Fibroblast of pulmonary artery (primary cell): ENCODE measurements at places on chromosomes 6 and 20.

DNA sequence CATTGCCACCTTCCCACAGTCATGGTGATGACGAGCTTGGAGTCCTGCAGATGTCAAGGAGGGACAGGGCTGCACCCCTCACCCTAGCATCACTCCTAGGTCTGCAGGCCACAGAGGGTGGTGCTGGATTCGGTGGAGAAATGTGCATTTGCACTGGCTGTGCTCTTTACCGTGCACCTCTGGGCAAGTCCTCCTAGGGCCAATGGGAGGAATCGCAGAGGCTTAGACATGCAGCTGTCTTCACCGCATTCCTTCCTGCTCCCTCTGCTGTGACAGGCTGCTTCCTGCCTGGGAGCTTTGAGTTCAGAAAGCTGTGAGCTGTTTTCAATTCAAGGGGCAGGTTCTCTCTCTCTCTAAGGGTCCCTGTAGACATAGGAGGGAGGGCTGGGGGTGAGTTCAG lies 85.1 kb downstream of the EDN3 start:
- no peak for DNase-seq

DNA sequence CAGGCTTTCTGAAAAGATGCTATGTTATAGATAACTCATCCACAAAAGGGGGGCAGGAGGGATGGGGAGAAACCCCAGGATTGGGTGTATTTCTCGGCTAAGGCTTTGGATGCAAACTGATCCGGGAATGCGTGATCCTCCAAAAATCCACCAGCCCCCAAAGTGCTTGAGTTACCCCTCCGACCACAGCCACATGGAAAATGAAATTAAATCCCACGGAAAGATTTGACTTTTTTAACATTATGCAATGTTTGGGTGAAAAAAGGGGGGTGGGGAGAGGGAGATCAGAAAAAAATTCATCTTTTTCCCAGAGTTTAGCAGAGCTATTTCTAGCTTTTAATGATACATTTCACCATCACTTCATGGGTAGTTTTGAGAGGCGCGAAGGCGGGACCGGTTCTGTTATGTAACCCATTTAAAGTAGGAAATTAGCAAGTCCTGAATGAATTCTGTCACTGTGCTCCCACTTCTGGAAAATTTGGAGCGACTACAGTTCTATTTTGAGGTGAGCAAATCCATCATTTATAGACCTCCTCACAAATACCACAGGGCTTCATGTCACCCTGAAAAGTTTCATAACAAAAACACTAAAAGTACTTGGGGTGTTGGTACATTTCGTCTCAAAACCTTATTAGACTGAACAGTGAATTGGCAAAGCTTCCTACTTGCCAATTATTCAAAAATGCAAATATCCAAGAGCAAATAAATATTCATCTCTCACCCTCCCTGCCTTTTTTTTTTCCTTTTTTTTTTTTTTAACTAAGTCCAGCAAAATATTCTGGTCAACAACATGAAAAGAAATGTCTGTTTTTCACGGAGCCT lies 51.9 kb upstream of the NFATC2 start:
- no peak for DNase-seq

- DNase-seq: no peak
Observed at GRCh38 chr20:36339646-36340592, 33.8 kb downstream of the DLGAP4 start.

- no peak for DNase-seq
Observed at GRCh38 chr20:43065299-43065698, 124.4 kb downstream of the PTPRT start.

DNA sequence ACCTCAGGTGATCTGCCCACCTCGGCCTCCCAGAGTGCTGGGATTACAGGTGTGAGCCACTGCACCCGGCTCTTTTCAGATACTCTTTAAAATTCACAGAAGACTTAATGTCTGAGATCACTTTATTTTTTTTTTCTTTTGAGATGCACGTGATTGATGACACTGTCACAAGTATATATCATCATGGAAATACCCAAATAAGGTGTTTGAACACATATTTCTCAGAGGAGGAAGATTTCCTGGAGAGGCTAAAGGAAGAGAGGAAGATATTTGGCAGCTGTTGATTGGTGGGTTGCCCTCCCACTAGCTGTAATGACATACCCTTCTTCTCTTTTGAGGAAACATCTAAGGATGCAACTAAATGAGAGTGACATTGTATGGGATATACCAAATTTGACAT lies 225.9 kb upstream of the CITED2 start:
- DNase-seq: no peak
